Ascending aorta (tissue), 2 donors: ENCODE measurements at places on chromosomes 5 and 9.

GRCh38 chr5:93072831-93073459, 508.1 kb downstream of the NR2F1-AS1 start:
- DNase-seq, result no peak

GRCh38 chr5:179124853-179125788, 64.9 kb downstream of the ZNF354C start:
- no peak for DNase-seq

DNA sequence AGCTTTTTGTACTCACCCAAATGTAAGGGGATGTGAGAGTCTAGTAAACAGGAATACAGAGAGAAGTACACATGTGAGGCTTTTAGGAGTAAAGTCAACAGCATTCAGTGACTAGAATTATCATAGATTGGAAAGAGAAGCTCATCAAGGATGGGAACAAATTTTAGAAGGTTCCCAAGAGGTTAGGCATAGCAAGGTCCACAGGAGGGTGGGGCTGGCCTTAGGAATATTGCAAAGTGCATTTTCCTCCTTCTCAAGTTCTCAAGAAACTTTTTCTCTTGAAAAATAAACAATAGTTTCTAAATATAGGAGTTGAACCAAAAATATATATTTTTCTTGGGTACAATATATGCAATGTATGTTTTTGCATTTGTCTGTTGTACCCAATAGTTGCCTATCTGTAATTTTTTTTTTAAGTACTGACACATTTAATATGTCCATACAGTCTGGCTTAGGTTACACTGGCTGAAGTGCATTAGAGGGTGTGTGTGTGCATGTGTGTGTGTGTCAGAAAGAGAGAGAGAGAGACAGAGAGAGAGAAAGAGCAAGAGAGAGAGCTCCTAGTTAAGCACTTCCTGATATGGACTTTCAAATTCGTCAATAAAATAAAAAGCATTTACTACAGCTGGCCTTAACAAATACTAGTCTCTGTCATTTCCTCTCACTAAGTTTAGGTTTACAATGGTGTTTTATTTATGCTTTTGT, 62.2 kb downstream of the SNX18 start:
- DNase-seq, result no peak

DNA sequence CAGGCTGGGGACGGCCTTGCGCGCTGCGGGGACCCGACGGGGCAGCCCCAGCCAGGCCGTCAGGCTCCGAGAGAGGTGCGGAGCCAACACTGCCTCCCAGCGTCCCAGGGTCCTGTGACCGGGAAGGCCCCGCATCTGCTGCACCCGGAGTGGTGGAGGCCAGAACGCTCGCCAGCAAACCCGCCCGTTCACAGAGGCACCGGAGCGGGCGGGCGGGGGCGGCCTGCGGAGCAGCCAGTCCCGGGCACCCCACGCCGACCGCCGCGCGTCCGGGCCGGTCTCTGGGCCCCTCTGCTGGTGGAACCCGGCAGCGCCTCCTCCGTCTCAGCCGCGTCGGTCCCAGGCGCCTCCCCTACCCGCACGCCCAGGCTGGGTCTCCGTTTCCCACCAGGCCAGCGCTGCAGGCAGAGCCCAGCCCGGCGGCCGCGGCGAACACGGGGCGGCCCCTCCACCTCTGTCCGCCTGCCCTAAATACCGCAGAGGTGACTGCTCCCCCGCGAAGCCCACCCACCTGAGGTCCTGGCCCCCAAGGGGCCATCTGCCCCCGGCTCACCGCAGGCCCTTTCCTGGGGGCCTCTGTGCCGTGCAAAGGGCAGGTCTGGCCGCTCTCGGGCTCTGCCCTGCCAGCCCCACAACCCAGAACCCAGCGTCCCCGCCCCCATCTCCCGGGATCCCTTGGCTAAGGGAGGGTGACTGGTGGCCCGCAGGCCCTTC, 15.9 kb downstream of the EXD3 start:
- DNase-seq, result peak; percentile 76

DNA sequence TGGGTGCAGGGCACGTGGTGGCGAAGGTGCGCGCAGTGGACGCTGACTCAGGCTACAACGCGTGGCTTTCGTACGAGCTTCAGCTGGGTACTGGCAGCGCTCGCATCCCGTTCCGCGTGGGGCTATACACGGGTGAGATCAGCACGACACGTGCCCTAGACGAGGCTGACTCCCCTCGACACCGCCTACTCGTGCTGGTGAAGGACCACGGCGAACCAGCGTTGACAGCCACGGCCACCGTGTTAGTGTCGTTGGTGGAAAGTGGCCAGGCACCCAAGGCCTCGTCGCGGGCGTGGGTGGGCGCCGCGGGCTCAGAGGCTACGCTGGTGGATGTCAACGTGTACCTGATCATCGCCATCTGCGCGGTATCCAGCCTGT, 2.1 kb downstream of the PCDHA2 start:
- no peak for DNase-seq
